ENCODE measurements at places on chromosomes 6 and 20.
A peak's percentile ranks its signal among the peaks of the same experiment; 100 is the strongest.

- DNase-seq = no peak
Observed at GRCh38 chr20:14800707-14801425, 463.5 kb upstream of the FLRT3 start.

DNA sequence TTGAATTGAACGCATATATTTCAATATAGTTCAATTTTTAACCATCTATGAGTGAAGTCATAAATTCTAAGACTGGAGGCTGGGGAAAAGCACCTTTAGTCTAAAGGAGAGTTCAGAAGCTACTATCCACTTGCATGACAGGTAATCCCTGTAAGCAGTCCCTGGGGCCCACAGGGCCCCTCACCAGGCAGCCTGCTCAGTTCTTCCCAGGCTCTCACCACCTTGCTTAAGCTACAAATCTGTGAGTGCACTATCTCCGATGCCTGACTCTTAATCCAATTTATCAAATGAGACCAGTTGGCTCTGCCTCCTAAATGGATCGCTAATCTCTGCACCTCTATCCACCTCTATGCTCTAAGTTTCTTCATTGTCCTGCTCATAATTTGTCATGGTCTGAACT, 413.8 kb downstream of the PTPRT start:
- DNase-seq = no peak

DNA sequence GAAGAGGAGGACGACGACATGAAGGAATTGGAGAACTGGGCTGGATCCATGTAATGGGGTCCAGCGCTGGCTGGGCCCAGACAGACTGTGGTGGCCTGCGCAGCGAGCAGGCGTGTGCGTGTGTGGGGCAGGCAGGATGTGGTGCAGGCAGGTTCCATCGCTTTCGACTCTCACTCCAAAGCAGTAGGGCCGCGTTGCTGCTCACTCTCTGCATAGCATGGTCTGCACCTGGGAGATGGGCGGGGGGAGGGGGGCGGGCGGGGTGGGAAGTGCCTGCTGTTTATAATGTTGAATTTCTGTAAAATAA, 42.3 kb downstream of the CHMP4B start:
- DNase-seq = no peak

DNA sequence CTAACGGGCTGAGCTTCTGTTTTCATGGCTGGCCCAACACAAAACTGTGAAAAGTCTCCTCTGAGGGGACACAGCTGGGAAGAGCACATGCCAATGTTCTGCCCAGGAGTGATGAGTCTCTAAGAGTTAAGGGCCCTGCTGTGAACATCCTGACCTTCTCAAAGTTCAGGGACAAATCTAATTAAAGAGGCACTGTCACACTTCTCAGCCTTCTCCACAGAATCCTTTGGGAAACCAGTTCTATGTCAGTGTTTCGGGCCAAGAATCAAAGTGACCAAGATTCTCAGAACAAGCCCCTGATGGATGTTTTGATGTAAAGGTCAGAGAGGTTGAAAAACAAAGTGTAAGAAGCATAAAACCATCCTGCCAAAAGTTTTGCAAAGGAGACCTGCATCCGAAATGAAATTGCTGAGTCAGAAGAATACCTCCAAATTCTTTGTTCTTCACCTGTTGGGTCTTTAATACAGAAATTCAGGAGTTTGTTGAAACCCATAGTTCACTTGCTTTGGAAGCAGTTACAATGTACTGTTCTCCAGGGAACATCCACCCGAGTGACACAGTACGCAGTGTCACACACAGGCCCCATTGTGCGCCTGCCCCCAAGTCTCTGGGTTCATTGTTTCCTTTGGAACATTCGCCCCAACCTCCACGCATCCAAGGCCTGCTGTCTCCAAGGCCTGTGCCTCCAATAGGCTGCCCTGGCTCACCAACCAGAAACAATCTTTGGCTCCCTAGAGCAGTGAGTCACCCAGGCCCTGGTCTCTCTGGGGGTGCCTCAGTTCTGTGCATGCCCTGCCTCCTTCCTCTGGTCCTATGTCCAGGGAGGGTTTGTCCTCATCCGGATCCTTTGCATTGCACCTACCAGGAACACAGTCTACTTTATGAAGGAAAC, 65.5 kb upstream of the QKI start:
- peak; percentile 82 for DNase-seq

DNA sequence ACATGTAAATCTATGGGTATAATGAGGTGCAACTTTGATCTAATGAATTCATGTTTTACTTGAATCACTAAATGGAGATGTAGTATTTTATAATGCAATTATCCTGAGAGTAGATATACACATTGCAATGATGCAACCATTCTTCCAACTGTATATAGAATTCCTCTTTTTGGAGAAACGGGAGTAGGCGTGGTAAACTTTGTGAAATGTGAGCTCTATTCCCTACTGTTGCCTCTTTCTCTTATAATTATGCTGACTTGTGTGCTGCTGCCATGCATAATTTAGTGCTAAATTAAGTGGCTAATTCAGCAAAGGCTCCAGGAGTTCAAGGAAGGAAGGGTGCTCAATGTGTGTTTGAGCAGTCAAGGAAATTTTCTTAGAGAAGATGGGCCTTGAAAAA, 116.6 kb upstream of the SLC35B3 start:
- no peak for DNase-seq

GRCh38 chr6:89066940-89067646, 13.5 kb upstream of the PNRC1 start:
- no peak for DNase-seq

- no peak for DNase-seq
Observed at GRCh38 chr20:36040571-36040970, 72.2 kb downstream of the CNBD2 start.

DNA sequence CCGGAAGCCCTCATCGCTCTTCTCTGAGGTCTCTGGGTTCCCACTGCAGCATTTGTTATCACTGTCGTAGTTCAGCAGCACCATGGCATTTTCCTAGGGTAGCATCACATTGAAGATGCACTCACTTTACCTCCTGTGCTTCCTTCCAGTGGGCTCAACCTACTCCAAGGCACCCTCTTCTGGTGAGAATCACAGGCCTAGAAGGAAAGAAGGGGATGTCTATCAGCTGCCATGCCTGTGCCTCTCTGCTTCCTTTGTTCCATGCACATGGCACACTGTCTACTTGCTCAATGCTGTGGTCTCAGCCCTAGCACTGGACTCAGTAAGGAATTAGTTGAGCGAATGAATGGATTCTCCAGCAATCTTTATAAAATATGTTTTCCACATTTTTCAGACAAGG, 22.6 kb downstream of the CST4 start:
- no peak for DNase-seq

DNA sequence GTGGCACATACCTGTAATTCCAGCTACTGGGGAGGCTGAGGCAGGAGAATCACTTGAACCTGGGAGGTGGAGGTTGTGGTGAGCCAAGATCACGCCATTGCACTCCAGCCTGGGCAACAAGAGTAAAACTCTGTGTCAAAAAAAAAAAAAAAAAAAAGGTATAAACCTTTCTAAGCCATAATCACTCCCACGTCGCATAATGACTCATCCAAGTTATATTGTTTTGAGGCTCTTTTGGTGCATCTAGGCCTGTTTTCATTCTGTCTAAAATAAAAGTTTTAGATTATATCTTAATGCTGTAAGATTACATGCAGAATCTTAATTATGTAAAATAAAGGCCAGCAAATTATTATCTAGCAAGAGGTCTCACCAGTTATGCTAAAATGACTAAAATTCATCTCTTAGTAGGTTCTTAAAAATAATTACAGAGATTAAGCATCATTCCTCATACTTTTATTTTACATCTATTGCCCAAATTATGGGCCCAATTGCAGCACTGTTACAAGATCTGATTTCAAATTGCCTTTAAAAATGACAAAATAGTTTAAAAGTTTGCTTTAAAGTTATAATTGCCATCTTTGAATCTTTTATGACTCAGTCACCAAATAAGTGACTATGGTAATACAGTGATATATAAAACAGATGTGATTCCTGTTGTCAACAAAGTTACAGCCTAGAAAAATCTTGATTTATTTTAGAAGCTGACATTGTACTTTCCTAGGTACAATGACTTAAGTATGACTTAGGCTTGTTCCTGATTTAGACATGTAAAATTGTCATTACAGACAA, 10.4 kb upstream of the SUMO4 start:
- no peak for DNase-seq

DNA sequence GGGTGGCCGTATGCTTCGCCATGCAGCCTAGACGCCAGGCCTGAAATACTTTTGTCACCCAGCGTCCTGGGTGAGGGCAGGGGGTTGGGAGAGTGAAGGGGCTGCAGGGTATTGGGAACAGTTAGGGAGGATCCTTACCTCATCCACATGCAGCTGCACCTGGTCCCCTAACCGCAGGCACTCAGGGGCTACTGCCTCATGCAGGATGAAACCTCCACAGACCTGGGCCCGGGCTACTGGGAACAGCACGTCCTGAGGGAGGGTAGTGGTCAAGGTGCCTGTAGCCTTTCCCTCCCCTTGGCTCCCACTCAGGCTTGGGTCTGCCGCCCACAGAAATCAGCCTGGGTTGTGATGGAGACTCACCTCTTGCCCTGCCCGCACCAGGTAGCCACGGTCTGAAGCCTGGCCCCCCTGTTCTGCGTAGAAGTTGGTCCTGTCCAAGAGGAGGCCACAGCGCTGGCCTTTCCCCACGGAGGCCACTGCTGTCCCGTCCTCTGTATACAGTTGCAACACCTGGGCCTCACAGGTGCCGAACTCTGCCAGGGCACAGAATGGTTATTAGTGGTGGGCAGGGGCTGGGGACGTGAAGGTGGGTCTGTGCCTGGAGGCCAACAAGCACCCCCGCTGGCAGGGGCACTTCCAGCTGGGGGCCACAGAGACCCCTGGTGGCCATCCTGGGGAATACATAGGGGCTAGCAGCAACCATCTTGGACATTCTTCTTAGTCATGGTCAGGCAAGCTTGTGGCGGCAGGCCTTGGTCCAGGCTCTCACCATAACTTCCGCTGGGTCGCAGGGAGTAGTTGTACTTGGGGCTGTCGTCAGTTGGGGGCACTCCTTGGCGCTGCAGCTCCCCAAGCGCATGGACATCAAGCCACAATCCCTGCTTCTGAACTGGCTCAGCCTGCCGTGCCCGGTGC, 8.6 kb downstream of the AARS2 start:
- no peak for DNase-seq

DNA sequence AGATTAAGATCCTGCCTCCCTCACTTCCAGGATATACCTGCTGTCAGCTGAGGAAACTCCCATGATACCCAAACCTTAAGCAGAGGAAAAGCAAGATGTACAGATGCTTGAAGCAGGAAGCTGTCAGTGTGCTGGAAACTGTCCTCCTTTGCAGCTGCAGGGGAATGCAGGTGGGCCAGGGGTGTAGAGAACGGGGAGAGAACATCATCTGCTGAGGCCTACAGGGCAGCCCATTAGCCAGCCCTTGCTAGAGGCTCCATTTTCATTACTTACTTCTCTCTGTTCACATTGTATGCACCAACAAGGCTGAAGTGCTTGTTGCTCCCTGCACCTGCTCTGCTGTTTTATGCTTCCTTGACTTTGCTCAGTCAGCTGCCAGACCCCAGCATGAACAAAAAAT, 119.1 kb downstream of the PRND start:
- DNase-seq = no peak

All from substantia nigra (tissue), 51 donors.